ENCODE measurements at places on chromosomes 5 and 9.

DNA sequence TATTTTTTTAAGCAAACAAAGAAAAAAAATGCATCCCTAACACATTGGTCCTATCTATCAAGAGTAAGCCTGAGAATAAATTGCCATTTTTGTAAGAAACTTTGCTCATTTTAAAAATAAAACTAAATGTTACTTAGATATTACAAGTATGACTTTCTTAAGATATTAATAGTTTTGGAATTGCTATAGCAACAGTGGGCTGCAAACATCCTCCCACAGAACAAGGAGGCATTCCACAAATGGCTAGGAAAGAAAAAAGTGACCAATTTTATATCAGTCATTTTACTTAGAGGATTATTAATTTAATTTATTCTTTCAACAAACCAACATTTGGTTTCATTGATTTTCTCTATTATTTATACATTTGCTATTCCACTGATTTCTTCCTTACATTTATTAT lies 63.7 kb downstream of the LURAP1L start:
- DNase-seq = no peak

DNA sequence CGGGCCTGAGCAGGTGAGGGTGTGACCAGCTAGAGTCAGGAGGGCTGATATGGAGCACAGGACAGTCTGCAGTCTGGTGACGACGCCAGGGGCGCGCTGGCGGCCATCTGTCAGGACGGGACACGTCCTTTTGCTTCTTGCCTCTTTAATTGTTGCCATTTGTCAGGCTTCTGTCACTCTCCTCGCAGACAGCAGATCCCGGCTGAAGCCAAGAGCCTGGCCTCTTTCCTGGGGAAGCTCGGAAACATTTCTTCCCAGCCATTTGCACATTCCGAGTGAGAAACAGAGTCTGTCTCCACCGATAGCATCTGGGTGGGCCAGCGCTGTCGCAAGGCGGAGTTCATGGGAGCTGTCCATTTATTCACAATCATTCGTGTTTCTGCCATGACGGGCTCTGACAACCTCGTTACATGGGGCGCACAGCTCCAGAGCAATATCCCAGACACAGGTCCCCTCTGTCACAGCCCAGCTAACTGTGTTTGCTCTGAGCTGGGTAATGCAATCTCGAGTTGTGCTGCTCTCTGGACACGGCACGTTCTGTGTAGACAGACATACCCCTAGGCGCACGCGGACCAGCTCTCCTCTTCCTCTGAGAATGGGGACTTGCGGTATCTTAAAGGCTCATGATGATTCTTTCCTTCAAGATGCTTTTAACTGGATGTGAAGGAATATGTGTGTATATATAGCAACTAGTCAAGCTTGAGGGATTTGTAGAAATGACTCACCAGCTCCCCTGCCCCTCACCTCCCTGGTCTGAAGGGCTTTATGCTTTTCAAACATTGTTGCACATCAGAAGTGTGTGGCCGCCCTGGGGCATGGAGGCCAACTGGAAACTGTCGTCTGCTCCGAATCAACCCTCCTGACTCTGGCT lies 105.3 kb upstream of the FCN2 start:
- DNase-seq = no peak

GRCh38 chr5:55969956-55970355 lies 24.8 kb downstream of the IL6ST start:
- DNase-seq = no peak

- peak; percentile 13 for DNase-seq
These were observed 1.8 kb upstream of the WDR31 start for GRCh38 chr9:113341712-113342410.

DNA sequence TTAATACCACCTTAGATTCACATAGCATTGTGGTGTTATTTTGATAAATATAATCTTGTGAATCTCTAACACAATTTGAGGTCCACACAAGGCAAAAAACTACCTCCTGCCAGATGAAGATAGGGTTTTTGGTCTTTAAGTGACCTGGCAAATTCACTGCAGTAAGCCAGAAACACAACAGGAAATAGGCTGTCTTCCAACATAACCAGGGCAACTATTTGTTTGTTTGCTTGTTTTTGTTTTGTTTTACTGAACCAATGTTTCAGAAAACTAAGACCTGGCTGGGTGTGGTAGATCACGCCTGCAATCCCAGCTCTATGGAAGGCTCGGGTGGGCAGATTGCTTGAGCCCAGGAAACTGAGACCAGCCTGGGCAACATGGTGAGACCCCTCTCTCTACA lies 95.5 kb downstream of the USP20 start:
- DNase-seq = no peak

- no peak for DNase-seq
These were observed 34.9 kb upstream of the EPB41L4B start for GRCh38 chr9:109355564-109356297.

GRCh38 chr5:125455041-125455440 lies 708.6 kb upstream of the ZNF608 start:
- no peak for DNase-seq
